ENCODE measurements at places on chromosomes 16 and 17.
A peak's percentile ranks its signal among the peaks of the same experiment; 100 is the strongest.

- no peak for DNase-seq
Observed at GRCh38 chr17:9868552-9868951, 36.5 kb downstream of the RCVRN start.

- no peak for DNase-seq
Observed at GRCh38 chr17:12089809-12090384, 69.2 kb downstream of the MAP2K4 start.

- DNase-seq: no peak
Observed at GRCh38 chr17:6555331-6556120, 829 bp downstream of the PITPNM3 start.

- peak; percentile 62 for DNase-seq
Observed at GRCh38 chr17:81722184-81723120, 10.4 kb downstream of the SLC25A10 start.

- peak; percentile 75 for DNase-seq
Observed at GRCh38 chr17:42171831-42172230, 9.1 kb downstream of the KCNH4 start.

DNA sequence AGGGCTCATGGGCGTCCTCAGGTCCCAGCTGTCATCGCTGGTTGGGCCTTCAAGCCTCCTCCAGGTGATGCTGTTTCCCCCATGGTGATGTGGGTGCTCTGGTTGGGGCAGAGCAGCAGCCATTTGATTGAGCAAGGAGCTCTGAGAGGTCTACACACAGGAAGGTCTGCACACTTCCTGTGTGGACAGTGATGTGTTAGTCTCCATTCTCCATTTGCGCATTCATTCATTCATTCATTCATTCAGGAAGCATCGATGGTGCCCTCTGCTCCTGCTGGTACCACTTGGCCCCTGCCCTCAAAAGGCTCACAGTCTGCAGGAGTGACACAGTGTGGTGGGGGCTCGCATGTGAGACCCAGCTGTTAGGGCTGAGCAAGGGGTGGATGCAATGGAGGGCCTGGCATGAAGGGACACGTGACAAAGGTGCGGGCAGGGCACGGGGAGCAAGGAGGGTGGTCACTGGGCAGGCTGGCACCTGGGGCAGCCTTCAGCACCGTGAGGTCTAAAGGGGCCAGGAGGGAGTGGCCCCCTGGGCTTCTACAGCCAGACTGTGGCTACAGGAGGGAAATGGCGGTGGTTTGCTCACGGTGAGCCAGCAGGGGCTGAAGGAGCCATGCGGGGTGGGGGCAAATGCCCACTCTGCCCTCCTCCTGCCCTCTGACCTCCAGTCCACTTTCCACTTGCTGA, 1.5 kb downstream of the ADGRG3 start:
- DNase-seq: no peak

GRCh38 chr16:50709061-50709684, 15.8 kb downstream of the NOD2 start:
- no peak for DNase-seq

DNA sequence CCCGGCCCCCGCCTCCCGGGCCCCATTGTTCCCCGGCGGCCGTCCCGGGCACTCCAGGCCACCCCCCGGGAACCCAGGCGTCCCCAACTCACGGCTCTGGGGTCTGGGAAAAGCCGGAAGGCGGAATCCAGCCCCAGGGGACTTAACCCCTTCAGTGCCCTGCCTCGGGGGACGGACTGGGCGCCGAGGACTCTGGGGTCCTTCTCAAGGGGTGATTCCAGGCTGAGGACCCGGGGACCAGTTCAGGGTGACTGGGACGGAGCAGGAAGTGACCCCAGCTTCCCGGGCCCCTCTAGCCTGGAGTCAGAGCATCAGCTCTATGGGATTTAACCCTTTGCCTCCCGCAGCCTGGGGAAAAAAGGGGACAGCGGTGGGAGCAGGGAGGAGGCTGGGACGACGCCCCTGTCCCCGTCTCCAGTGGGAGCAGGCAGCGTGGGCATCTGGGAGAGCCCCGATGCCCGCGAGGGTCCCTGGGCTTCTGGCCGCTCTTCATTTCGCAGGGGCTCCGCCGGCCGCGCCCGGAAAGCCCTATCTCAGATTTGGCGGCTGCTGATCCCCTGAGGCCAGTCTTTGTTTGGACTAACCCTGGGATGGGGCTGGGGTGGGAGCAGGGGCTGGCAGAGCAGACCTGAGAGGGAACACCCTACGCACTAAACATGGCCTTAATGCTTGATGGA, at the start of gene ZNF629:
Gene ZNF629, minus strand, starts transcription at position 270 of the 677 bp plus-strand sequence. CDS start 2,723 bp downstream, outside the sequence.
- peak; percentile 65 for DNase-seq

- no peak for DNase-seq
Observed at GRCh38 chr17:75521951-75522727, 3.4 kb upstream of the LLGL2 start.

- no peak for DNase-seq
Observed at GRCh38 chr16:65024767-65025178, 97.1 kb downstream of the CDH11 start.

DNA sequence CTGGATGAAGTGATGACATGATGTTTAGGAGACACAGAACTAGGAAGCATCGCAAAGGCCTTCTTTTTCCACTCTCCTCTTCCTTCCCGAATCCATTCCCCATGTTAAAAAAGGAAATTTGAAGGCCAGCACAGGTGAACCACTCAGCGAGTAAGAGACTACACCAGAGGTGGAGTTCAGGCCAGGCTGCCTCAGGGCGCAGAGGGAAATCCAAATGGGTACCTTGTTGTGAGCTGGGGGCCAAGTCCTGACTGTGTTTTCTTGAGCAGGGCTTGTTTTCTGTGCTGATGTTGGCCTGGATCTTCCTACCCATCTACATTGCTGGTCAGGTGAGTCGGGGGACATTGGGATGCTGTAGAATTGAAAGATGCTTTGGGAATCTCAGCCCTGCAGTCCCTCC, 26.1 kb downstream of the SLC5A11 start:
- DNase-seq: no peak

DNA sequence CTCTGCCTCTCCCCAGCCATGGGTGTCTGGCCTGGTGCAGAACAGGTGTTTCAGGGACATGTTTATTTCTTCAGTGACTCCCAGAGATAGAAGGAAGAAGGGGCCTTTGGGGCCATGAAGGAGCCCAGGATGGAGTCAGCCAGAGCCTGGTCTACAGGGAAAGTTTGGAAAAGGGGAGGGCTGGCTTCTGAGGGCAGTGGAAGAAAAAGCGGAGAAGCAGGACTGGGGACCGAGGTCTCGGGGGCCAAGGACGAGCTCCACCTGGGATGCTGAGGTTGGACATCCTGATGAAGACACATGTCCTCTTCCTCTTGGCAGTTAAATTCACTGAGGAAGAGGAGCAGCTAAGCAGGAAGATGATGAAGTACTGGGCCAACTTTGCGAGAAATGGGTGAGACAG, 7.7 kb downstream of the CES2 start:
- DNase-seq: no peak

DNA sequence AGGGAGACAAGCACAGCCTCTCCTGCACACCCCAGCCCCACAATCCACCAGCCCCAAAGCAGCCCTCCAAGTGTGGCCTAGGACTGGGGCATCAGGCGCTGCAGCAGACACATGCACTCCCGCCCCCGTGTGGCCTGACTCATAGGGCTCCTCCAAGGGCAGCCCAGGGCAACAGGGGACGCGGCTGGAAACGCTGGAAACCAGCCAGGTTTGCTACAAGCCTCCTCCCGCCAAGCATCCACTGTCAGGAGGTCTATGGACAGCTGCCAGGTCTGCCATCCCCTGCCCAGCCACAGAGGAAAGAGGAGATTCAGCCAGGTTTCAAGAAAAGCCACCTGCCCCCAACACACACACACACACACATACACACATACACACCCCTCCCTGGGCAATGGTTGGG, 25.8 kb downstream of the SRCIN1 start:
- DNase-seq: peak; percentile 77
